ENCODE measurements at places on chromosomes 7 and 10.

DNA sequence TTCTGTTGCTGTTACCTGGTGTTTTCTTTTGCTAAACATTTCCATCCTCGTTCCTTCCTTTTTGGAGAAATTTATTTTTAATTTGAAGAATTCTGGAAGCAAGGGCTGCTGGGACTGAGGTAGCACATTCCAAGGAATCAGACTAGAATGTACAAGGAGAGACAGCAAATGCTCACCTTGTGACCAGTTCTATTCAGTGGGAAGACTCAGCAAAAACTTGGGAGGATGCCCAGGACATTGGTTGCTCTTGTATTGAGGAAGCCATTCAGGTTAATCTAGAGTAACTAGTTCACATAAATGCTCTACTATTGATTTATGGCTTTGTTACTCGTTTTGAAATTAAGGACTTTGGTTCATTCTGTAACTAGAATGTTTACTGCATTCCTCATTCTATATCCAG lies 11.3 kb downstream of the PLCE1 start:
- DNase-seq, result no peak

GRCh38 chr7:84688671-84689070 lies 494.1 kb upstream of the SEMA3A start:
- no peak for DNase-seq

DNA sequence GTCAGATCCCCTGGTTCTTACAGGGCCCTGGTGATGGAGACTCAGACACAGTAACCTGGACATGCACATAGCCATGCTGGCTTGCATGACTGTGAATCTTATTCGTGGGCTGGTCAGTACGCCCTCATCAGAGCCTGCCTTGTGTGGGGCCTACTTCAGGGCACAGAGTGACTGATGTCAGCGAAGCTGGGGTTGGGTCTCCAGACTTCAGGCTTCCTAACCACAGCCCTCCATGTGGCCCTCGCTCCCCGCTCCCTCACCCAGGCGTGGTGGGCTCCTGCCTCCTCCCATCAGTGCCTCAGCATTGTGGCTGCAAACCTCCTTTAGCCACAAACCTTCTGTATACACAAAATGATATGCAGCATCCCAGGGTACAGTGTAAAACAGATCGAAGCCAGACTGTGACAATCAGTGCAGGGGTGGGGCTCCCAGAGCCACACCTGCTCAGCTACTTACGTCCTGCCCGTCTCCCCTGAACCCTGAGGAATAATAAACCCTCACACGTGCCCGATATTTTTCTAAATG lies 7.1 kb upstream of the C10orf105 start:
- no peak for DNase-seq

DNA sequence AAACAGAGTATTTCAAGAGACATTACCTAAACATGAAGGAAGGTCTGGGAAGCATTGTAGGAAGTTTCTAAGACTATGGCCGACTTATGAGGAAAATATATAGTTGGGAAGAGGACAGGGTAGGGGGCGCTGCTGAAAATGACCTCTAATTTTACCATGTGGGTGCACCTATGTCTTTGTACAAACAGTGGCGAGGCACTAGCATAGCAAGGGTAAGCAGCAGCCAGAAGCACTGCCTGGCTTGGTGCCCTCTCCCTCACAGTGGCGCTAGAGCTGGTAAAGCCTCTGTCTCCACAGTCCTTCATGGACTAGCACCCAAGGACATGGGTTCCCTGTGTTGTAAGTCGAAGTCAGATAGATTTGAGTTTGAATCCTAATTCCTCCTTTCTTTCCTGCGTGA lies 461.2 kb downstream of the INHBA start:
- DNase-seq, result no peak

DNA sequence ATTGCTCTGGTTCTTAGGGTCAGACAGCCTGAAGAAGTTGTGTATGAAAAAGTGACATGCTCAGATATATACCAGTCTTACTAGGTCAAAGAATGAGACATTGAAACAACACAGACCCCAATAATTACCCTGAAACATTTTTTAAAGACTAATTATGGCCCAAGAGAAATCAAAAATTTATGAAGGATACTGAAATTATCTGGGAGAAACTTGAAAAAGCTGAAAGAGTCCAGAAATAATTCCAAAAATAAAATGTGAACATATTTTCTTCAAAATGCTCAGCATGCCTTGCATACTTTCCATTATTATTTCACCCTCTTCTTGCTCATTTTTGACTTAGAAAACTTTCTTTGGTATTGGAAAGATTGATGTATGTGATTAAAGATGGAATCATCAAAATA lies 198.9 kb upstream of the CCDC6 start:
- no peak for DNase-seq

DNA sequence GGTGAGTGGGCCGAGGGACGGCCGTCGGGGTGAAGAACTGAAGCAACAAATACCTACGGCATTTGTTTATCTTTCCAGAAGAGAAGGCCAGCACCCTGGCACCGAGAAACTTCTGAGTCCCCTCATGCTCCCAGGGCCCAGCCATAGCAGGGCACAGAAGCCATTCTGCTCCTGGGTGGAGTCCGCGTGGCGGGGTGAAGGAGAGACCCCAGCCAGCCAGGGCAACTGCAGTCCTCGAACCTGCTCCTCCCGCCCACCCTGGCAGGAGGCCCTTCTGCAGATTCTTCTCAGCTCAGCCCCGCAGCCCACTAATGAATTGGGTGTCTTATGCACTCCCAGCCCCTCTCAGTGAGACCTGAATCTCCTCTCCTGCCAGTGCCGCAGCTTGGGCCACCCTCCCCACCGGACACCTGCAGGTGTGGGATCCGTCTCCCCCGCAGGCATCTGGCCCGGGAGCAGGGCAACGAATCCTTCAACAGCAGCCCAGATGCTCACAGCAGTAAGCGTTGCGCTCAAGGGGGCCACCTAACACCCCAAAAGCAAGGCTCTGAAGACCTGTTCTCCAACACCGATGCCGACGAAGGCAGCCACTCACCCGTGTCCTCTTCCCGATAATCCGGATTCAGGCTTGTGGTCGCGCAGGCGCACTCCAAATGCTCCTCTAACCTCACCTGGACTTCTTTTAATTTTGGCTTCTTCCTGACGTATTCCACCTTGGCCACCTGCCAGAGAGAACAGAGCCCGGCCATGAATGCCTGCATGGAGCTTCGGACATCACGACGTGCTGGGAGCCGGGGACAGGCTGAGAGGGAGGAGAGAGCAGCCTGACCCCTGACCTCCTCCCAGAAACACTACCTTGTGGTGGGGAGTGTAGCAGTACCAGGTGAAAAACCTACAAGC lies 18.9 kb downstream of the PDGFA start:
- DNase-seq, result no peak

- no peak for DNase-seq
Observed at GRCh38 chr7:32163141-32163806, 93.1 kb upstream of the PDE1C start.

GRCh38 chr7:142098004-142098403 lies 13.5 kb upstream of the MGAM2 start:
- DNase-seq, result no peak

DNA sequence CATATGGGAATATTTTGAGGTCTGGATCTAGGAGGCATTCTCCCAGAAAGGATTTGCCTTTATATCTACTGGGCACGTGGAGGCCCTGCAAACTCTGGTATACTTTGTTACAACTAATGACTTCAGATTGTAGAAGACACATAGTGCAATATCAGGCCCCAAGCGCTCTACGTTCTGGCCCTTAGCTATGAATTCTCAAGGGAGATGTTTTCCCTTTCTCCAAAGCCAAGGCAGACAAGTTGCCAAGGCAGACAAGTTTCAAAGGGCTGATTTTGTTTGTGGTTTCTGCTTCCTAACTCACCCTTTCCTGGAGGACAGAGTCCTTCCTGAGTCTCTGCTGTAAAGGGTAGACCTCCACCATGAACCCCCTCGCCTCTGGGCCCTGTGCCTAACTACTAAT lies 99.4 kb upstream of the CTTNBP2 start:
- no peak for DNase-seq

DNA sequence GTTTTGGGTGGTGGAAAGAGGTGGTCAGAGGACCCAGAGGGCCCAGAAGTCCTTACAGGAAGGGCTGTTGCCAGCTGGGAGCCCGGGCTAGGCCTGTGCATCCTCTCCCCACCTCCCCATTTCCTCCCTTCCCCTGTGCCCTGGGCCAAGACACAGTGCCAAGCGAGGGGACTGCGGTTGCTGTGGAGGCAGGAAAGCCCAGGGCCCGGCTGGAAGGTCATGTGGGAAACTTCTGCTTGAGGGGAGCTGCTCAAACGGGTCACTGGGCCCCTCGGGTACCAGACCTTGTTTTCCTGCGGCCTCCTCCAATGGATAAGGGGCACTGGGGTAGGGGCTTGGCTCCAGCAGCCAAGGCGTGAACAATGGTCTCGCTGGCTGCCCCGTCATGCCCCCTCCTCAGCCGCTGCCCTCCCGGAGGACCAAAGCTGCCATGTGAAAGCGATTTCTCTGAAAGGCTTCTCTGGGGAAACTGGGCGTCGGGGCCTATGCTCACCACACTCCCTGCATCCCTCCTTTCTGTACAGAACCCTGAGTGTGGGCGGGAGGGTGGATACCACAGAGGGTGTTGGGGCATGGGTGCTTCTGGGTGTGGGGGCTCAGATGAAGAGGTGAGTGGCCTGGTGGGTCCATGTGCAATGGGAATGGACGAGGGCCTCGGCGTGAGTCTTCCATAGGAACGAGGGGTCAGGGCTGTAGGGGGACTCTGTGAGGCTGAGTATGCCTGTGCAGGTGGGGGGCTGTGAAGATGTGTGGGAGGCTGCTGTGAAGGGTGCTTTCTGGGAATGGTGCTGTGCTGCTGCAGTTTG lies 135.3 kb downstream of the PTPN20 start:
- DNase-seq, result no peak
